Left forelimb (tissue), 1 donor: ENCODE measurements at places on chromosomes 5 and 9.

DNA sequence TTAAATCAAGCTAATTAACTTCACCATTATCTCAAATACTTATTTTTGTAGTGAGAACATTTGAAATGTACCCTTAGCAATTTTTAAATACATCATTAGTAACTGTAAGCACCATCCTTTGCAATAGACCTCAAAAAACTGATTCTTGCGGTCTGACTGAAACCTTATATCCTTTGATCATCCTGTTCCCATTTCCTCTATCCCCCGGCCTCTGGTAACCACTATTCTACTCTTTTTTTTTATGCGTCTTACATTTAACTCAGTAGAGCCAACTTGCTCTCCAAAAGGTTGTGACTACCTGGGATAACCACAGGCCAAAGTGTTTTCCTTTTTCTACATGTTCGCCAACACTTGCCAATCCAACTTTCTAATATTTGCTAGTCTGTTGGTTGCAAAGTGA, 106.1 kb downstream of the IRX1 start:
- no peak for DNase-seq

- no peak for DNase-seq
Measured at GRCh38 chr9:88661759-88662158, 126.8 kb downstream of the NXNL2 start.

- DNase-seq, result peak; percentile 45
Measured at GRCh38 chr5:10678244-10678643, 82.8 kb downstream of the DAP start.

- no peak for DNase-seq
Measured at GRCh38 chr9:134834217-134834956, 46.2 kb upstream of the FCN2 start.

GRCh38 chr9:14542071-14542470, 151.2 kb downstream of the ZDHHC21 start:
- no peak for DNase-seq

GRCh38 chr5:77366717-77367500, 125.2 kb downstream of the WDR41 start:
- DNase-seq, result no peak

GRCh38 chr5:103624675-103625074, 62.1 kb upstream of the NUDT12 start:
- no peak for DNase-seq

DNA sequence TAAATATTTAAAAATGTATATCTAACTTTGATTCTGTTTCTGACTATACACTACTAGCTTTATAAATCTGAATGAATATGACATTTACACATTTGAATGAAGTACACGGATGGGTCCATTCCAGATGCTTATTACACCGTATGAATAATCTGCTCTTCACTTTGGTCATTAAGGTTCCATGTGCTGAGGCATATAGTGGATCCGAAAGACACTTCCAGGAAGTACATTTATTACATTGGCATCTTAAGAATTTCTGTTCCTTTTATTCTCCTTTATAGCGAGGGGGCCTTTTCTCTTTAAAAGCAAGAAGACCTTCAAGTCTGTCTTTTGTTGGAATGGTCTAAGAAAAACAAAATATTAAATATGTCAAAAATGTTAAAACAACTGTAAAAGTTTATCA, 147.6 kb downstream of the AUH start:
- DNase-seq, result no peak

- DNase-seq, result no peak
Measured at GRCh38 chr5:61910771-61911170, 395.2 kb upstream of the KIF2A start.

DNA sequence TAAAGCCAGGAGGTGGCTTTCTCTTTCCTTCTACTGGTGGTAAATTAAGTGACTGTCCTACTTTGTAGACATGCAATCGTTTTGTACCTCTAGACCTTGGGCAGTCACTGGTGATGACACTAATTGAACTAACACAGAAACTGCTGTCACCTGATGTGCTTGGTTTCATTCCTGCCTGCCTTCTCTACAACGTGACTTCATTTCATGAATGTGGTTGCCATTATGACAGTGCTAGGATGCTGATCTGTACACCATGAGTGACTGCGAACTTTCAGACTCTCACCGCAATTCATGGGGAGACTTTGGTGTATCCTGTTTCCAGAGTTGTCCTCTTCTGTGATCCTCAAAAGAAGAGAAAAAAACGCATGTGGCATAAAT, 47.5 kb downstream of the UBE2QL1 start:
- no peak for DNase-seq

DNA sequence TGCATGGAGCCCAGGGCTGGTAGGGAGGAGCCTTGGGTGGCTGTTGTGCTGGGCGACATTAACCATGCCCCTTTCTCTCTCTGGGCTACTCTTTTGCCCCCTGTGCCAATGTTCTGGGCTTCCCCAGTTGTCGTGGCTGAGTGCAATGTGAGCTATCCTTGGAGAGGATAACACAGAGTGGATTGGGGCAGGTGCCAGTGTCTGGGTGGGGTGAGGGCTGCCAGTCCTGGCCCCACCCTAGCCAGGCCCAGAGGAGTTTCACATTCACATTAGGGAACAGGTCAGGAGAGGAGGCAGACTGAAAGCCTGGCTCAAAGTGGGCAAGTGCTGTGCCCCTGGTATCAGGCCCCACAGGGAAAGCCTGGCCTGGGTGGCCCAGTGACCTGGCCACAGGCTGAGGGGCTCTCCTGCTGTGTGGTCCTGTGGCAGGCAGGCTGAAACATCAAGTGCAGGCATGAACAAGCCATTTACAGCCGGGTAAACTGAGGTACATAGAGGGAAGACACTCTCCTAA, 7.5 kb upstream of the NDST1 start:
- DNase-seq, result no peak

DNA sequence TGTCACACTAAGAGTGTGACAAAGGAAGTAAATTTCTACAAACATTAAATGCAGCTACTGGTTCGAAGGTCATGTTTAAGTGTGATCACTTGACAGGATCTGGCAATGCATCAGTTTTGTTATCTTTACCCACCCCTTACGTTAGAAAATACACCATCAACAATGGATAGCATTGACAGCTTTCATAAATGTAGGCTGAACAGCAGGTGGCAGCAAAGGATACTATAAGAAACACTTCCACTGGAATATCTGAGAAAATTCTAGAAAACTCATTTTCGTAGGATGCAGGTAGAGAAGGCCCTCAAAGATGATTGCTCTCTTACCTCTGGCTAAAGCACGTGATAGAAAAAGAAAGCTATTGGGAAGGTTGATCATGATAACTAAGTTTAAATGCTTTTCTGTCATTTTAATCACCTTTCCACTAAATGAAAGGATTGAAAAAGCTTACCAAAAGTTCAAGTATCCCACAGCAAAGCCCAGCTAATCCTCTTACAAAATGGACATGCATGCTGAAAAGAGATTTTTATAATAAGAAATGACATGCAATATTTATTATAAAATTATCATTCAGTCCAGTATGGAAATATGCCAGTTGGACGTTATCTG, 292.5 kb downstream of the PARP8 start:
- no peak for DNase-seq

GRCh38 chr9:107042606-107043005, 179.6 kb downstream of the ZNF462 start:
- DNase-seq, result no peak

GRCh38 chr5:15574806-15575325, 74.9 kb downstream of the FBXL7 start:
- no peak for DNase-seq

DNA sequence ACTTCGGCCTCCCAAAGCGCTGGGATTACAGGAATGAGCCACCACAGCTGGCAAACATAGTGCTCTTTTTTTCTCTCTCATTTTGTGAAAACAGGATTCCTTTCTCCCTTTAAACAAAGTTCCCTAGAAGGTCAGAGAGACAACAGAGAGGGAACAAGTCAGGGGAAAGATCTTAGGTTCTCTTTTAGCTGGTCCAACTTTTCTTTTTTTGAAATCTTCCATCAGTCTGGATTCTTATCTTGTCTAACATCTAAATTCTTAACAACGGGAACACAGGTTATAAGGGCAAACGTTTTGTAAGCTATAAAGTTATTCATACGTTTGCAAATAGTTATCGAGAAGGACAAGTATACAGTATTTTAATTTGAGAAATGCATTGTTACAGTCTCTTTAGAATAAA, 224.1 kb upstream of the TBCA start:
- DNase-seq, result no peak

GRCh38 chr9:95498641-95499040, 18.1 kb downstream of the PTCH1 start:
- no peak for DNase-seq

DNA sequence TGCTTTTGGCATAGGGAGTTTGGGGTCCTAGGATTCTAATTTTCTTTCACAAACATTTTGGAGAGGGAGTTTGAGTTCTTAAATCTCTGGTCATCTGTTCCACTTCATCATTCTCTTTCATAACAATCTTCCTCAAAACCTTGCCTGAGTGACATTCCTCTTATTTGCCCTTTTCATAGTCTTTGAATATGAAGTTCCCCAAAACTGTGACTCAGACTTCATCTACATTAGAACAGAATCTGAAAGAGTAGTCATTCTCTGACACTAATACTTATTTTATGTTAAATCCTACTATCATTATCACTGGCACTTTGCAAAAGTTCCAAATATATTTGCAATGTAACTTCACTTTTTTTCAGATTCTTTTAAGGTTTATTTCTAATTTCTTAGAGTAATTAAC, 163.8 kb downstream of the CDH10 start:
- DNase-seq, result no peak

DNA sequence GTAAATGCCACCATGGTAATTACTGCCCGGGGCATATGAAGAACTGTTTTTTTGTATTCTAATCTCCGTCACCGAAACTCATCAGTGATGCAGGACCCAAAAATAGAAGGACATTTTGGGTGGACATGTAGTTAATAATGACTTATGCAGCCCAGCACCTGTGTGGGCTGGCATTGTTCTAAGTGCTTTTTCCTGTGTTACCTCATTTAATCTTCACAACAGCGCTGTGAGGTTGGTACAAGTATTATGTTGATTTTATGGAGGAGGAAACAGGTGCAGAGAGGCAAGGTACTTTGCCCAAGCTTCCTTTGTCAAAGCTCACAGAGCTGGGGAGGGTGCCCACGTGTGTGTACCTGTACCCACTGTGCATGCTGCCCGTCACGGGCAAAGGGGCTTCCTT, 58.4 kb downstream of the DAPK1 start:
- no peak for DNase-seq

GRCh38 chr5:144698484-144698883, 527.8 kb downstream of the KCTD16 start:
- no peak for DNase-seq

GRCh38 chr9:2477755-2478154, 143.8 kb upstream of the VLDLR start:
- no peak for DNase-seq
